Bone marrow (tissue), 2 donors: ENCODE measurements at places on chromosomes 2 and 18.

DNA sequence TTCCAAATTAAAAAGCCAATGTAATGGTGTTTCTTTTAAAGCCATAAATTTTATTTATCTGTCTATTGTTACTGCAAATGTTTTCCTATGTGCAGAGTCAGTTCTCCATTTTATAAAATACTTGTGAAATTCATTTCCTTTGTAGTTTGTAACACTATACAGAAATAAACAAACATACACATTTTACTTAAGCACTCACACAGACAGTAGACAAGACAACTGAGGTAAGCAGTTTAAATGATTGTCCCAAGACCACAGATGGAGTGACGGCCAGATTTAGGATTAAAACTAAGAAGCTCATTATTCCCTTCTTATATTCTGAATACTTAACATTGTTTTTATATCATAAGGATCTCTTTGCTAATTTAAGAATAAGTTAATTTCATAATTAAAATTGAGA is 100.9 kb downstream of the BAZ2B start:
- peak; percentile 24 for DNase-seq

- no peak for DNase-seq
These were observed 21.6 kb upstream of the RPRD1A start for GRCh38 chr18:36089001-36089400.

DNA sequence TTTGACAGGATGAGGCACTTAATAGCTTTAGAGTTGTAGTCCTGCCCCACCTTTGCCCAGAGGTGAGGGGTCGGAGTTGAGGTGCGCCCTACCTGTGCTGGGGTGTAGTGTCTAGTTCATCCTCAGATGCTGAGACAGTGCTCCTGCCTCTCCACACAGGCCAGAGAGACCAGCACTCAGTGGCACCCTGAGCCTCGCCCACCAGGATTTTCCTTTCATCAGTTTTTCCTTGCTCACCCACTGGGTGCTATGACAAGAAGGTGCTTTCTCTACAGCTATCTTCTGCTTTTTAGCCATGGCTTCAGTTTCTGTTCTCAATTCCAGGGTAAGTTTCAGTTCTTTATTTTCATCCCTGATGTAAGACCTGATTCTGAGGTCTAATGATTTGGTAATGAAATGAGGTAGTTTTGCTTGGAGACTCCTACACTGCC is 16.8 kb upstream of the TMEM131 start:
- DNase-seq = no peak

DNA sequence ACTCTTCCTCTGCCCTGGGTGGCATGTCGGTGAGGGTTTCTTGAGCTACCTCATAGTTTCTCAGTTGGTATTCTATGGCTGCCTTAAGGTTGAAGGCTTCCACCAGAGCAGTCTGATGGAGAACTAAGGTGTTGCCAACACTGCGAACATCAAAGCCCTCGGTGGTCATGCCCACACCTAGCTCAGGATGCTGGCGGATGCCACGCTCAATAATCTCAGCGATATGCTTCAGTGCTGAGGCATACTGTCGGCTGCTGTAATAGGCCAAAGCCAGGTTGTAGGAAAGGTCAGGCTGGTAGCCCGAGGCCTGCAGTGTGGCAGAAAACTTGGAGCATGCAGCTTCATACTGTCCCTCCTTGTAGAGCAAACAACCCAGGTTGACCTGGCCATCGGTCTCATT is 225.3 kb downstream of the AGPS start:
- no peak for DNase-seq

GRCh38 chr2:241081643-241082340 is 20.3 kb downstream of the MTERF4 start:
- no peak for DNase-seq
